Right hindlimb (tissue), 1 donor: ENCODE measurements at places on chromosomes 3 and 15.

GRCh38 chr3:100205171-100205570 is 55.6 kb upstream of the TBC1D23 start:
- no peak for DNase-seq

DNA sequence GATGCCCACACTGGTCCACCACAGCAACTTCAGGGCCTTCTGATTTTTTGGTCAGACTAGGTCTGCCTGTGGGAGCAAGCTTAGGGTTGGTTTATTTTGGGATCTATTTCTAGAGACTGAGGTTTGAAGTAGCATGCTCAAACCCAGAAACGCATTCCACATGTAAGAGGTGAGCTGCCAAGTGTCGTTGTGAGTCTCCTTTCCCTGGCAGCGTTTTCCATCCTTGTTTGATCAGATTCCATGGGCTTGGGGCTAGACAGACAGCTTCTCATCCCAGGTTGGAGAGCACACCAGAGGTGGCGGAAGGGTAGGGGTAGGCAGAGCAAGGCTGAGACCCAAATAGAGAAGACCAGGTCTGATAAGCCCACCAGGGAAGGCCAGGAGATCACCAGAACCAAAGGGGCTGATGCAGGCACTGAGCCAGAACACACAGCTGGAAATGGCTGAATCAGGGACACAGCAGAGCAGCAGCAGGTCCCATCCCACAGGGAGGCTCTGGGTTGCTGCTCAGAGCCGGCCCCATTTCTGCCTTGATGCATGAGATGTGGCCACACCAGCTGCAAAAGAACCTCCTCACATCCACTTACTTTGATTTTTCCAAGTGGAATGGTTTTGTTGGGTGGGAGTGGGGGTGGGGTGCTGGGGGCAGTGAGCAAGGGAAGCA is 186.8 kb downstream of the THSD4 start:
- no peak for DNase-seq

- no peak for DNase-seq
These were observed 60.2 kb downstream of the DENND4A start for GRCh38 chr15:65731926-65732325.

DNA sequence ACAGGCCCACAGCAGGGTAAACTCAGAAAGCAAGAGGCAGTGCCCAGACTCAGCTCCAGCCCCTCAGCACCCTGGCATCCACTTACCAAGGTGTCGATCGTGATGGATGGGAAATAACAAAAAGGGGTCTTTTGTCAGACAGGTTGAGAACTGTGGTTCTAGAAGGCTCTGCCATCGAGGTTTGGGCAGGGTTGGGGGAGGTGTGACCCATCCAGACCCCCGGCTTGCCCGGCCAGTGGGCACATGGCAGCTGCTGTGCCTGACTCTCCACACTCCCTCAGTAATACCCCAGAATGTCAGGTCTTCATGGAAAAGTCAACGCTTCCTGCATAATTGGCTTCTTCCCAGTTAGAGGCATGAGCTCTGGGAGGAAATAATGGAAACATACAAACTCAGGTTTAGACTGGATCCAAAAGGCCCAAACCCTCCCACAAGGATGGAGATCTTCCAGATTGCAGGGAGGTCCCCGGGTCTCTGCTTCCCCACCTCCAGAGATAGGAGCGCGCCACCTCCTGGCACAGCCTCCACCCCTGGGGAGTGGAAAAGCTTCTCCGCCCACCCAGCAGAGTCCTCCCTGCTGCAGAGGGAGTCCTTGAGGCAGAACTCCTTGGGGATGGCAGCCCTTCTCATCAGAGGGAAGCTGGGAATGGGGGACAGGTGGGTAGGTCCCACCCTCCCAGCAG is 149.8 kb upstream of the IQSEC1 start:
- no peak for DNase-seq

GRCh38 chr3:157128771-157129681 is 30.9 kb downstream of the CCNL1 start:
- no peak for DNase-seq

GRCh38 chr3:43331381-43331780 is 45.0 kb downstream of the SNRK start:
- DNase-seq = no peak

- no peak for DNase-seq
These were observed 5.6 kb downstream of the RPP25 start for GRCh38 chr15:74951006-74951405.

GRCh38 chr15:68163191-68163590 is 41.9 kb downstream of the CALML4 start:
- no peak for DNase-seq

GRCh38 chr15:90744759-90745402 is 27.7 kb downstream of the BLM start:
- no peak for DNase-seq

- DNase-seq = no peak
These were observed 1.1 kb downstream of the GRAMD2A start for GRCh38 chr15:72196409-72197040.

DNA sequence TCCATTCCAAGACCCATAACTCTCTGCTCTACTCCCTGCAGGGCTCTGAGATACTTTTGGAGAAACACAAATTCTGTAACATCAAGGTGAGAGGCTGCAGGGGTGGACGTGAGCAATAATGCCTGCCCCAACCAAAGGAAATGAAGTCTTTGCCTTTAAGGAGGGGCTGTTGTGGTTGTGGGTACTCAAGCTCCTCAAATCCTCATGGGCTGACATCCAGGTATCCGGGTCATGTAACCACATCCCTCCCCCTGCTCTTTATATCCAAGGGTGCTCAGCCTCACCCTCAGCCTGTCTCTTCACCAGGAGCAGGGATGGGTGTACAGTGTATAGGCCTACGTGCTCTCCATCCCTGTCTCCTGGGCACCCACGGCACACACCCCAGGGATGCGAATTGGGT is 32.3 kb downstream of the NOX5 start:
- DNase-seq = no peak

- no peak for DNase-seq
These were observed 44.5 kb upstream of the FNDC3B start for GRCh38 chr3:171994646-171995428.

- DNase-seq = no peak
These were observed 39.0 kb upstream of the TRAK1 start for GRCh38 chr3:42052132-42052483.

- DNase-seq = no peak
These were observed 43.2 kb downstream of the NBEAL2 start for GRCh38 chr3:47022641-47023071.

GRCh38 chr15:27705056-27705455 is 394.1 kb downstream of the OCA2 start:
- no peak for DNase-seq

- DNase-seq = no peak
These were observed 140.0 kb downstream of the PDZRN3 start for GRCh38 chr3:73484656-73485248.

- DNase-seq = no peak
These were observed 63.1 kb downstream of the ARNT2 start for GRCh38 chr15:80467311-80467714.
